ENCODE measurements at places on chromosomes 7 and 10.

- no peak for DNase-seq
These were observed 107.8 kb downstream of the ADARB2 start for GRCh38 chr10:1629326-1630198.

DNA sequence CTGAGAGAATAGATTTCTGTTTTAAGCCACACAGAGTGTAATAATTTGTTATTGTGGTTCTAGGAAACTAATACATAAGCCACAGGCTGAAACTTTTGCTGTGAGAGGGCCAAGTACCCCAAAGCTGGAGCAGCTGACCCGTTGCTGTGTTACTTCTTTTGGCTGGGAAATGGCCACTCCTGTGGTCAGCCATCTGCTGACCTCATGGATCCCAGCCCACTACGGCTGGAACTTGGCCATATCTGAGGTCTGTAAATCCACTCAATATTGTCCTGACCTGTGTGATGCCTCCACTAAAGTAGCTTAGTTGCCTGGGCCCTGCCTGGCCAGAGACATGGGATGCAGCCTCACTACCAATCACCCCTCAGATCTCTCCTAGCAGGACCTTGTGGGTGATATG, 17.4 kb upstream of the LOXL4 start:
- DNase-seq = no peak

DNA sequence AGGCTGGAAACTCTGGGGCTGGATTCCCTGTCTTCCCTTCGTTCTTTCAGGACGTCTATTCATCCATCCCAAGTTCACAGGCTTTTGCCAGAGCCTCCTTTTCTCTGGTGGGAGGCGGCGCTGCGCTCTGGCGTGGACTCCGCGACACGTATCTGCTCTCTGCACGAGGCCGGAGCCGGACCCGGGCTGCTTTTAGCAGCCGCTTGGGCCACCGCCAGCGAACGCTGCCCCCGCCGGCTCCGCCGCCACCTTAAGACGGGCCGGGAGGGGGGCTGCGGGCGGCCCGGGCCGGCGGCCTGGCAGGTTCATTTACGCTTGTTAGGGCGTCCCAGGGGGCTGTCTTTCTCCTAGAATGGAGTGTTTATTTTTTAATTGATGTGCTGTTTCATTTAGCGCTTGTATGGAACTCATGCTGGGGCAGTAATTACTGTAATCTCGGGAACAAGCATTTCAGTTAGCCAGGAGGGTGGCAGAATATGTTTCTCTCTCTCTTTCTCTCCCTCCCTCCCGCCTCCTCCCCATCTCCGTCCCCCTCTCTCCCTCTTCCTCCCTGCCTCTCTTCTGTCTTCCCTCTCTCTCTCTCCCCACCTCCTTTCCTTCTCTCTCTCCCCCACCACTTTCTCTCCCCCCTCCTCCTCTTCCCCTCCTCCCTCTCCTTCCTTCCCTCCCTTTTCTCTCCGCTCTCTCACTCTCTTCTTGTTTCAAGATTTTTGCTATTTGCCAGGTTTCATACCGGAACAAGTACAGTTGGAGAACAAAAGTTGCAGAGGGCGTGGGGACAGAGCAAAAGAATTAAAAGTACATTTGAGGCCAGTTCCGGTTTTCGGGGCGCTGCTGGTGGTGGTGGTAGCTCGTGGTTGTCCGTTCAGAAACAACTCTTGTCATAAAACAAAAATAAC, 1.3 kb upstream of the FZD8 start:
- peak; percentile 24 for DNase-seq

GRCh38 chr10:72335394-72336258, 19.1 kb downstream of the DNAJB12 start:
- no peak for DNase-seq

DNA sequence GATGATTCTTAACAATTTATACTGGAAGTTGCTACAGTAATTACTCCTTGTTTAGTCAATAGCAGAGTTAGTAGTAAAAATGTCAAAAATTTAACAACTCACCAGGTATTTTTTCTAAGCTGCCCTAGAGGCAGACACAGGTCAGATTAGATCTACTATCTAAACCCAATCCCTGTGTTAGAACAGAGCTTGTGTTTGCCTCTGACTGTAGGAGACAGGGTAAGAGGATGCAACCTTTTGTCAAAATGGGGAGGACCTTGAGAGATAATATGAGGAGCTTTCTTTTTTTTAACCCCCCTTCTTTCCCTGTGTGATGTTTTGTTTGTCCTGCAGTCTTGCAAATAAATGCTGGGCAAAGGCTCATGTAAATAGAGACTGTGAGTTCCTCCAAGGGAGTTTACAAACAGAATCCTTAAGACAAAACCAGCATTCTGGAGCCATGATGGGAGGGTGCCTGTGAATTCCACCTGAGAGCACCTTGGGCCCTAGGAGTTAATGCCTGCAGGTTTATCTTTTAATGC, 353.1 kb downstream of the GATA3 start:
- DNase-seq = no peak

GRCh38 chr7:54769203-54769602, 10.2 kb upstream of the SEC61G start:
- DNase-seq = no peak

- no peak for DNase-seq
These were observed 586.3 kb upstream of the ANKRD30A start for GRCh38 chr10:36538953-36539586.

GRCh38 chr7:107813524-107813923, 10.5 kb upstream of the SLC26A3 start:
- no peak for DNase-seq
